Glomerular endothelial cell (primary cell): ENCODE measurements at places on chromosomes 6 and 20. TPM values are rescaled to one million over a fixed set of nuclear protein-coding genes. Genes with fewer than 3 reads are reported as not detected.

DNA sequence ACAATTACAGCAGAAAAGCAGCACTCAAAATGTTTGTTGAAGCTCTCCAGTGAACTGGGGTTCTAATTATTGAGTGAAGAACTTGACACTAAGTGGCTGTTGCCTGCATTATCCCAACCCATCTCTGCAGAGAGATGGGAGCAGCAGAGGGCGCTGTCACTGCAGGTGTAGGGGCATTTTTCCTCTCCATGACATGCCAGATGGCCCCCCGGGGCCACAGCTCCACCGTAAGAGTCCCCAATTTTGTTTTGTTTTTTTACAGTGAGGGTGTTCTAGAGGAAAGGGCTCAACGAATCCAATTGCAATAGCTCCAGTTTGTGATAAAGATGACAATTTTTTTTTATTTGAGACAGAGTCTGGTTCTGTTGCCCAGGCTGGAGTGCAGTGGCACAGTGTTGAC lies 1.9 kb upstream of the FUCA2 start:
- no peak for DNase-seq

- DNase-seq = no peak
Measured at GRCh38 chr20:22456109-22456508, 128.3 kb downstream of the FOXA2 start.

TRIM39 gene
- total RNA-seq = 8.0 and 14.0 TPM in 2 replicates

ANKEF1 gene
- total RNA-seq = 1.8 and 2.0 TPM in 2 replicates

MEI4 gene
- total RNA-seq = not detected in 2 replicates

XKR7 gene
- 0.05 TPM in 1 of 2 replicates, not detected in the other for total RNA-seq

GABRR1 gene
- not detected in 2 replicates for total RNA-seq
